ENCODE measurements at places on chromosomes 16 and 17.

DNA sequence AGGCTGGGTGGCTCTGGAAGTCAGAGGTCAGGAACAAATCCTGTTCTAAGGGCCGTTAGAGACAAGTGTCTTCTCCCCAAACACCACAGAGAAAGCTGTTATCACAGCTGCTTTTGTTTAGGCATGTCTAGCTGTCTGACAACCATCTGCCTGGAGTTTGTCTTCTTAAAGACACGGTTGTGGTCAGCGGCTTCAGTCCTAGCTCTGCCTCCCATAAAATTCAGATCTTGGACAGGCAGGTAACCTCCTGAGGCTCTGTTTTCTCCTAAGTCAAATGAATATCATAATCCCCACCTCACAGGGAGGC is 2.3 kb upstream of the ITGA3 start:
- DNase-seq = no peak

DNA sequence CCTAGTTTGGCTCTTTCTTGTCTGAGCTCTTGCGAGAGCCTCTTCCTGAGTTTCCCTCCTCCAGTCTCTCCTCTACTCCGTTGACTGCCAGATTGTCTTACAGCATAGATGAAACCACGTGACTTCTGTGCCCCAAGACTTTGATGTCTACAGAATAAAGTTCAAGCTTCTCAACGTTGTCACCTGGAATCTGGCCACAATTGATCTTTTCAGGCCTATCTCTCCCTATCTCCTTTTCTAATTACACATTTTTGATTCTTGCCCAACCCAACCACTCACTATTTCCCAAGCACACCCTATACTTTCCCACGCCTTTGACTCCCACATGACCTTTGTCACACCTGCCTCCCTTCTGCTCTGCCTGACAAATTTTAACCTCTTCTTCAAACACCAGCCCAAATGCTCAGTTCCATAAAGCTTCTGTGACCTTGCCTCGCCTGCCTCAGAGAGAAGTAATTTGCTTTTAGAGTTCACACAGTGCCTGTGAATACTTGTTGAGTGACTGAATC is 52.4 kb upstream of the PMFBP1 start:
- DNase-seq = no peak

DNA sequence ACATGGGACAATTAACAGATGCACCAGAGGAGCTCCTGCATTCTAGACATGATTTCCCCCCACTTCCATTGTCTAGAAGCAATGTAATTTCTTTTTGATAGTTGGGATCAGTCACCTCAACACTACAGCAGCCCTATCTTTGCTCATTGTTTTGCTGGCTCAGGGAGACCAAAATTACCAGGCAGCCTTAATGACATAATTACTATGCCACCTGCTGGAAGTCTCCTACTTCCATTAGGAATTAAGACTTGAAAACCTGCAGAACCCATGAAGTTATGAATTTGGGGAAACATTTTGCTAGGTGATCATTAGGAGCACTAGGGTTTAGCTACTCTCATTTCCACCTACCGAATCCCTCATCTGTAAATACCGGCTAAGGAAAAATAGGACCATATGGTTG is 312.0 kb upstream of the CA10 start:
- DNase-seq = no peak

GRCh38 chr16:8679151-8679550 is 4.7 kb downstream of the ABAT start:
- no peak for DNase-seq

GRCh38 chr17:15323131-15323530 is 18.3 kb downstream of the TEKT3 start:
- DNase-seq = no peak

- no peak for DNase-seq
Observed at GRCh38 chr17:50575581-50576210, 15.2 kb downstream of the CACNA1G start.

DNA sequence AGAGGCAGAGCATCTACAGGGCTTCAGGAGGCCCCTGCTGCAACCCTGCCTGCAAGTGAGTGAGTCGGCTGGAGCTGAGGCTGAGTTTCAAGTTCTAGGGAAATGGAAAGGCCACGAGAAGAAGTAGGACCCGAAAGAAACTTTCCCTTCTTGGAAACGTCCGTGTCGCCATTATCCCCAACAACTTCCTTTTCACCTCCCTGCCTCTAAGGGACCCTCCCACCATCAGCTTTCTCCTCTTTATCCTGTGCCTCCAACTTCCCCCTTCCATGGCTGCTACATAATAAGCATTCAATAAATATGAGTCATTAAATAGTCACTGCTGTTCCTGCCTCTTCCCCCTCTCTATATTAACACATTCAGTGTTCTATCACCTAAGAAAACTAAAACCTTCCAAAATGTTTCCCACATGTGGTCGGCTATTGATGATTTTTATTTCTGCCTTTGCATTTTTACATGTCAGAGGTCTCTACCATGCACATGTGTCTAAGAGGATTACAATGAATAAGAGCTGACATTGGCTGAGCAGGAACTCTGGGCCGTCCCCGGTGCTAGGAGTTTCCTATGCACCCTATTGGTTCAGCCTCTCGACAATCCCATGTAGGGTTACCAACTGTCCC is 115.9 kb upstream of the TNRC6C start:
- DNase-seq = peak; percentile 46

DNA sequence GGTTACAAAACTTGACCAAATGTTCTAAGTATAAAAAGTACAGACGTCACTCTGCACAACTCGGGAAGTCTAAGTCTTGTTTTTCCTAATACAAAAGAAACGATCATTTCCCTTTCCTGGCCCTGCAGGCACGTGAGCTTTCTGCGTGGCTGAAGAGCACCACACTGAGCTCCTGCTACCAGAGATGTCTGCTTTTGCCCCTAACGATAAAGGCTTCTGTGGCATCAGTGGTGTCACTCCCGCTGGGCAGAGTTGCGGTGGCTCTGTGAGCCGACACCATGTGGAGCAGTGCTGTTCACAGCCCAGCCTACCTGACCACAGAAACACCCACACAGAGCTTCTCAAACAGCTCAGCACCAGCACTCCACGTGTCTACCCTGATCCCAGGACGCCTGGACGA is 20.5 kb downstream of the EMC8 start:
- DNase-seq = peak; percentile 25

DNA sequence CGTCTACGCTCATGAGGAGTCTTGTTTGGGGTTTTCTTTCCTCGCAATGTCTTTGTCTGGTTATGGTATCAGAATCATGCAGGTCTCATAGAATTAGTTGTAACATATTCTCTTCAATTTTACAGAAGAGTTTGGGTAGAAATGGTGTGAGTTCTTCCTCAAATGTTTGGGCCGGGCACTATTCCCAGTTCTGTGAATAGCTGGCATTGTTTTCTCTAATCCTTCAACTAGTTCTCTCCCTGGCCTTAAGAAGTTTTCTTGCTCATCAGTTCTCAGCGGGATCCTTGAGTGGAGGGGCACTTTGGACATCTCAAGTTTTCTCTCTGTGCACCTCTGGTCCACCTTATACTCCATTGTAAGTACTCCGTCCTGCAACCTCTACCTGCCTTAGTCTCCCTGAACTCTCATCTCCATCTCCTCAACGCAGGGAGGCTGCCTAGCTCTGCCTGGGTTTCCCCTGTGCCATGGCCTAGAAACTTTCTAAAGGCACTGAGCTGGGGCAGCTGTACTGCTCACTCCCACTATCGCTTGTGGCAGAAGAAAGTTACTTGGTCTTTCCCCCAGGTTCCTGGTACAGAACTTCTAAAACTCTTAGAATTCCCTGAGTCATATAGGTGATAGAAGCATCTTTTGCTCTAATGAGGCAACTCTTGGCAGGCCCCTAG is 16.9 kb downstream of the NSMCE1 start:
- no peak for DNase-seq

DNA sequence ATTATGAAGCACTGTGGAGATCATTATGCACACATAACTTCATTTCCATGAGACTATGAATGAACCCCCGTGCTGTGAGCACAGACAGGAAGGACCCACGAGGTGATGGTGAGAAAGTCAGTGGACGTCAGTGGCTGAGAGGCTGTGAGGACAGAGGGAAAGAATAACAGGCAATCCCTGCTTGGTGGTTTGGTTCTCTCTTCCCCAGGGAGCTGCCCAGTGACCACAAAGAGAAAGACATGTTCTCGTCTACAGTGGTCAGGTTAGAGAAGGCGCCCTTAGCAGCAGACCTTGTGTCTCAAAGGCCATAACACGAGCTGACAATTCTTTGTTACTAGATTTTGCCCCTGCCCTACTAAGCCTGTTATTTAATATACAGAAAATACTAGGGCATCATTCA is 609.2 kb downstream of the TOX3 start:
- DNase-seq = no peak

DNA sequence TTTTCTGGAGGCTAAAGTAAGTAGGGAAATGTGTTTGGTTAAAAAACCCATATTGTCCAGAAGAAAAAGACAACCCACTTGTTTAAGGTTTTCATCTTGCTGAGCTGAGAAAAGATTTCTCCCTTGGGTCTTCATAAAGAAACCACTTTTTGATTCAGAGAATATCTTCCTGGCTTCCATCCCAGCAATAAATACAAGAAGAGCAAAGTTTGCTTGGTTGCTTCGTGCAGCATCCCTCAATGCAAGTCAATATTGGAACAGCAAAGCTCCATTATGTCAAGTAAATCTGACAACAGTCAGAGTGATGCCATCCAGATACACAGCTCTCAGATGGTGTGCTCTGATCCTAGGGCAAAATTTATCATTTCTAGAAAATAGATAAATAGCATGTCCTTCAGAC is 118.9 kb upstream of the PIRT start:
- no peak for DNase-seq

DNA sequence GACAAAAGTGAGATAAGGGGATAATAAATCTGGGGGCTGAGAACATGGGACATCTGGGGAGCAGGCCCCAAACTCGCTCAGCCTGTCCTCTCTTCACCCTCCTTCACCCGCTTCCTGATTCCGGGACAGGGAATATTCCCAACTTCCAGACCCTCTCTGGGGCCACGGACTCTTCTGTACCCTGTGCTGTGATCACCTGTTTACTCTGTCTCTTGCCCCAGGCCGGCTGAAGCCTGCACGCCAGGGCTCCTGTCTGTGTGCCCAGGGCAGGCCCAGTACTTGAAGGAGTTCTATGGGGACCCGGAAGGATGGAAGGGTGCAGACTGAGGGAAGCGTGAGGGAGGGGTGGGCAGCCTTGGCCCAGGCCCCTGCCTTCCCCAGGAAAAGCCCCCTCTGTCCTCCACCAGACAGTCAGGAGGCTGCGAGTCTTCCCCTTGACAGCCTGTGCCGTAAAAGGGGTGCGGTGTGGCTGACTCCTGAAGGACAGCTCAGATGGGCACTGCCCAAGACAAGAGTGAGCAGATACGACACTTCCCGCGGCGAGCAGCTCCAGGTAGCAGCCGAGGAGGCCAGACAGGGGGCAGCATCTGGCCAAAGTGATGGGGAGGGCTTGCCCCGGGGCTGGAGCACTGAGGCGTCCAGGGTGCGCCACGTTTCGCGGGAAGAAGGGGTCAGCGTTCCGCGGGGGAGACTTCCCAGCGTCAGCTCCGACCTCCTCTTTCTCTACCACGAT is 1.0 kb upstream of the CCNF start:
- DNase-seq = no peak

DNA sequence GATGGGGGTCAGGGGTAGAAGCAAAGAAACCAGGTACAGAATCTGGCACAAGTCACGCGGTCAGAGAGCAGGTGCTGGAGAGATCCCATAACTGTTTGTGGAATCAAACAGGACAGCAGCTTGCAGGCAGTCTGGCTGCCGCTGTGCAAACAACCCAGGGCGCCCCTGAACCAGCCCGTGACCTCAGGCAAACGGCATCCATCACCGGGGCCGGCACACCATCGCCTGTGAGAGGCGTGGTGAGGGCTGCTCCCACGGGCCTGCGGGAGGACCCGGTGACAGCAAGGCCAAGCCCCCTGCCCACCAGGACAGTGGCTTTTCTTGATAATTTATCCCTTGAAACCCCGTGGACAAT is 47.9 kb downstream of the CBFA2T3 start:
- no peak for DNase-seq

- DNase-seq = peak; percentile 66
Observed at GRCh38 chr17:40443196-40443987, at the start of gene IGFBP4. IGFBP4 (plus strand) TSS chr17:40443450; CDS start chr17:40443736, 286 bp downstream.

DNA sequence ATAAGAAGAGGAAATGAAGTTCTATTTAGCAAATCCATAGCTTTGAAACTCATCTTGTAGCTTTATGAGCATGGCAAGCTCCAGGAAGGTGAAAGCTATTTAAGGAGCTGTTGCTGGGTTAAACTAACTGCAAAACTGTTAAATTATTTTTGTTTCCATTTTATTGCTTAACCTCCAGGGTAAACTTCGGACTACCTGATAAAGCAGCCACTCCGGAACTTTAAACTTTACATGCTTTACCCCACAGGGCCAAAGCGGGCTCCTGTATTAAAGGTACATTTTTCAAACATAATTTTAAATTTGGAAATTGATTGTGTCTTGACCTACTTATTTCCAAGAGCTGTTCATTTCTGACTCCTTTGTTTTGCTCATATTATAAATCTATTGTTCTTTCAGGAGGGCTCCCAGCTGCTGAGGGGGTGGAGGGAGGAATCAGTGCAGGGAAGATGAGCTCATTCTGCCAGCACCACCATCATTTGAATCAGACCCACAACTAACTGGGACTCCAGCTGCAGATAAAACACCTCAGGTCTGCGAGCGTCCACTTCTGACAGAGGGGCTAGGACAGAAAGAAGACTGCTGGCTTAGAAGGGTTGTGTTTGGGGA is 157.9 kb downstream of the IRX3 start:
- no peak for DNase-seq

DNA sequence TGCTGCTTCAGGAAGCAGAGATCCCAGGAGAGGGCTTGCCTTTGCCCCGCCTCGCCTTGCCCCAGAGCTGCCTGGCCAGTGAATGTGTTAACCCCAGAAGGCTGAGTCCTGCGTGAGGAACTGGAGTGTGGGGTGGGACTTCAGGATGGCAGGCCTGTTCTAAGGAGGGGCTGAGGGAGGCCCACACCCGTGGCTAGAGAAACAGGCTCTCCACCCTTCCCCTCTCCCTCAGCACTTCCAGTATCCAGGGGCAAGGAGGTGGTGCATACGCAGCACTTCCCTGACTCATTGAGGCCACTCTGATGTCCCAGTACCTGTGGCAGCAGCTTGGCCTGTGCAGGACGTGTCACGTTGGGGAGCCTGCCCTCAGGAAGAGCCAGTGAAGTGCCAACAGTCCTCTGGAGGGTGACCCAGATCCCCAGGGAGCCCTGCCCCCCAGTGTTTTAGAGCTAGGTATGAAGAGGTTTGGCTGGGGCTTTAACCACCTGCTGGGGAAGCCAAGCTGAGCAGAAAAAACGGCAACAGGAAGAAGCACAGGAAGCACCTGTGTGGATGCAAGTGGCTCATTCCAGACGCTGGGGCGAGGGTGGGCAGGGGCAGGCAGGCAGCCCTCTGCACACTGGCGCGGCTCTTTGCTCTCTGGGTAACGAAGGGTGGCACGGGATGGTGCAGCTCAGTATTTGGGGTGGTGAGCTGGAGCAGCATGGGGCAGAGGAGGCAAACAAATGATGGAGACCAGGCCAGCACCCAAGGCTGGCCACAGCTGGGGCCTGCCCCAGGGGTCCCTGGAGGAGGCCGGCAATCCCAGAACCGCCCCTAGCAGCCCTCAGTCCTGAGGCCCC is 14.7 kb upstream of the CTCF start:
- no peak for DNase-seq

GRCh38 chr16:1036726-1037393 is 35.7 kb upstream of the SSTR5 start:
- no peak for DNase-seq

Data from stimulated activated CD4-positive, alpha-beta T cell treated with anti-CD3 and anti-CD28 coated beads, Interleukin-4, amount 100 ng/mL, for 24 hours (primary cell).